ENCODE measurements at places on chromosomes 12 and 14.

DNA sequence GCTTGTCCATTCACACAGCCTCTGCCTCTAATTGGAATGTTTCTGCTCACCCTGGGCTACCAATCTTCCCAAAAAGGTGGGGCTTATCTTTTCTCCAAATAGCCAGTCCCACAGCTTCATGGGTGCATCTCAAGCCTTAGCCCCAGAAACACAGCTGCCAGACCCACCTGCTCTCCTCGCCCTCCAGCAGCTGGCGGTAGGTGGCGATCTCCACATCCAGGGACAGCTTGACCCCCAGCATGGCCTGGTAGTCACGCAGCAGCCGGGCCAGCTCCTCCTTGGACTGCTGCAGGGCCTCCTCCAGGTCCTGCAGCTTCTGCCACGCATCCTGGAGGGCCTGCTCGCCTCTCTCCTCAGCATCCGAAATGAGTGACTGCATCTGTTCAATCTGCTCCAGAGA is 11.1 kb downstream of the KRT77 start:
- no peak for DNase-seq

GRCh38 chr14:88218119-88218915 is 104.8 kb downstream of the KCNK10 start:
- DNase-seq: no peak

DNA sequence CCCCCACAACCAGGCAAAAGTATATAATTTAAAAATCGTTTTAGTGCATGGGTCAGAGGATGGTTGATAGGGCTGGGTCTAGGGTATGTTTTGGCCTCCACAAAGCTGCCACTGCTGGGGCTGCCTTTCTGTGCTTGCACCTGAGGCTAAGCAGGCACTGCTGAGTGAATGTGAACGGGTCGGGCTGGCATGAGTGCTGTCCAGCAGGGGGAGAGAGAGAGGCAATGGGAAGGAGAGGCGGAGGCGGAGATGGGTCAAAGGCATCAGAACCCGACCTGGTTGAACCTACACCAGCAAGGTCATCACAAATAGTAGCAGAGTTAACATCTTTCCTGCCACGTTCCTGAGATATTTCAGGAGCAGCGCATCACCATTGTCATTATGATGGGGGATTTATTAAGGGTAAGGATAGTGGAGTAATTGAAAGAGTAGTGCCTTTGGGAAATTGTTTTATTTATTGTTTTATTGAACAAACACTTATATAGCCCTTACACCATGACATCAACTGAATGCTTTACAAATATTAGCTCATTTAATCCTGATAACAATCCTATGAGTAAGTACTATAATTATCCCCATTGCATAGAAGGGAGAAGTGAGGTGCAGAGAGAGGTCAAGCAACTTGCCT is 5.8 kb upstream of the NRXN3 start:
- no peak for DNase-seq

DNA sequence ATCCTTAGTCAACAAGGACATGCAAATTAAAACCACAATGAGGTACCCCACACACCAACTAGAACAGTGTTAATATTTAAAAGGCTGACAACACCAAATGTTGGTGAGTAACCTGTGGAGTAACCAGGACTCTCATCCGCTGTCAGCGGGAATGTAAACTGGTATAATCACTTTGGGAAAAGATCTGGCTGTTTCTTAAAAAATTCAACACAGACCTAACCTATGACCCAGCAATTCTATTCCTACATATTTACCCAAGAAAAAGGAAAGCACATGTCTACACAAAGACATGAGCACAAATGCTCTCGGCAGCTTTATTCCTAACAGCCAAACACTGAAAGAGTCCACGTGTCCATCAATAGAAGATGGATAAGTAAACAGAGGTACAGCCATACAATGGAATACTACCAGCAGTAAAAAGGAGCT is 26.6 kb downstream of the NRDE2 start:
- DNase-seq: no peak

DNA sequence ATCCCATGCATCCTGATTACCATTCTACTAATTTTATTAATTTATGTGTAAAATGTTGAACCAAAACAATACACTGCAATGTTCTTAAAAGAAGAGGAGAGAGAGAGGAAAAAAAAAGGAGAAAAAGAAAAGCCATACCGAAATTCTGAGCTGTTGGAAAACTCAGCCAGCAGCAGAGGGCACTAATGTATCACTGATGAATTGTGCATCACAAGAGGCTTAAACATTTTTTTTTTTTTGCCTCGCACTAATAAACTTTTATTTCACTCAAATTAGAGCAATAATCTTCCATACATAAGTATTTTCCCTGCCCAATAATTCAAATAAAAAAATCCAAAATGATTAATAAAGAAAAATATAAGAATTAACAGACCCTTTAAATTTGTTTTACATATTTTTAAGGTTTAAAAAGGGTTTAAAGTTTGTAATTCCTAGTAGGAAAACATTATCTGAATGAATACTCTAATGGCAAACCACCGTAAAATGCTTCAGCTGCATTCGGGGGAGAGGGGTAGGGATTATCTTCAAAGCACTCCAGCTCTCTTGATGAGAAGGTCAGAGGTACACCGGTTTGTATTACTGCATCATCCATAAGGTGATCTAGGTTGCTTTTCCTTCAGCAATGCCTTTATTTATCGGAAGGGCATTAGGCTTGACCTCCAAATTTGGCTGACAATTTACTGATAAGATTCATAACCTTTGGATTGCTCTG is 41.9 kb downstream of the ATP23 start:
- DNase-seq: no peak

GRCh38 chr12:9951026-9951675 is 19.0 kb upstream of the CLEC2A start:
- no peak for DNase-seq

GRCh38 chr12:104683831-104684503 is 227.2 kb downstream of the CHST11 start:
- no peak for DNase-seq

DNA sequence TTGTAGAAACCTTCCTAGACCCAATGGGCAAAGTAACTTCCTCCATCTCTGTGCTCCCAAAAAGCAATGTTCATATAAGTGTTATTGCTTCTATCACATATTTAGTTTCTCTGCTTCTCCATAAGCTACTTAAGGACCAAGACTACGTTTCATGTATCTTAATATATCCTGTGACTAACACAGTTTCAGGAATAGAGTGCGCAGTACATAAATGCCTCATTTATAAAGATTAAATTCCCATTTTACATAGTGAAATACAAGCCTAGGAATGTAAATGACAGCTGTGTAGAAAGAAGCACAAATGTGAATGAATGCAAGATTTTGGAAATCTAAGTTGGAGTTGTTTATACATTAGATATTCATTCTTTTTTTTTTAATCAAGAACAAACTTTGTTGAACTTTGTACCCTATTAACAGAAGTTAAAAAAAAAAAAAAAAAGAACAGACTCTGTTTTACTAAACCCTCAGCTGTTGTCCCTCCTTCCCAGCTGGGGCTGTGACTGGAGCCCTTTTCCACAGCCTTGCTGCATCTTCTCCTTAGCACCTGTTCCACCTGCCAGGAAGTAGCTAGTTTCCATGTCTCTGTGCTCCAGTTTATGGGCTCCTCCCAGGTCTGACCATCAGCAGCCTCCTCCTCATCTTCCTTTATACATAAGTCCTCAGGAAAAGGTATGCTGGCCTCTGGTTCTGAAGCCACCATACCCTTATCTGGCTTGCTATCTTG is 7.0 kb upstream of the METTL17 start:
- DNase-seq: no peak

GRCh38 chr14:103121121-103121845 is 2.0 kb upstream of the TNFAIP2 start:
- no peak for DNase-seq

DNA sequence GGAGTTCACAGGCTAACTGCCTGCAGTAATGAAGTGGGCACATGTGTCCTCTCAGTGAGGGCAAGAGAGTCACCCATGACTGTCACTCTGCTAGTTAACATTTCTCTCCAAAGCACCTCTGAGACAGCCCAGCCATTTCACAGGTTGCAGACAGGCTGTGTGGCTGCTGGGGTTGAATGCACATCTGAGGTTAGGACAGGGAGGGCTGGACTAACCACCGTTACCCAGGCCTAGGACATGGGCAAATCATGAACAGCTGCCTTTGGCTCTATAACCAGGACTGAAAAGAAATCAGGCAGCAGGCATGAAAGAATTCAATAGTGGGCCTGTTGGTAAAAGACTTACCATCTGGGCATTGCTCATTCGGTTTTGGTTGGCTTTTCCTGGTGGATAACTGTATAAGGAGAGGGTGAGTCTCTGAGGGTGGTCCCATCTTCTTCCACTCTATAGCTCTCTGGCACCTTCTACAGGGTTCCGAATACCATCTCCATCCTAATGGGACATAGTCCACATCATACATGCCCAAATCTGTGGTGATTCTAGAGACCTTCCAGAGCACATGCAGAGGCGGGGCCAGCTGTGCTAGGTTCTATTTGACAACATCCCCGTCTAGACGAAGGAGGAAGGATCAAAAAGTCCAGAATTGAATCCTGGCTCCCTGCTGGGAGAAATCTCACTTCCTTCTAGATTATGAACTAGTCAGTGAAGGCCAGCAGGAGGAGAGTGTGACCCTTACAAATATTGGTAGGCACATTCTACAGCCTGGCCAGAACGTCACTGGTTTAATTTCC is 10.8 kb downstream of the CRACR2A start:
- DNase-seq: no peak

DNA sequence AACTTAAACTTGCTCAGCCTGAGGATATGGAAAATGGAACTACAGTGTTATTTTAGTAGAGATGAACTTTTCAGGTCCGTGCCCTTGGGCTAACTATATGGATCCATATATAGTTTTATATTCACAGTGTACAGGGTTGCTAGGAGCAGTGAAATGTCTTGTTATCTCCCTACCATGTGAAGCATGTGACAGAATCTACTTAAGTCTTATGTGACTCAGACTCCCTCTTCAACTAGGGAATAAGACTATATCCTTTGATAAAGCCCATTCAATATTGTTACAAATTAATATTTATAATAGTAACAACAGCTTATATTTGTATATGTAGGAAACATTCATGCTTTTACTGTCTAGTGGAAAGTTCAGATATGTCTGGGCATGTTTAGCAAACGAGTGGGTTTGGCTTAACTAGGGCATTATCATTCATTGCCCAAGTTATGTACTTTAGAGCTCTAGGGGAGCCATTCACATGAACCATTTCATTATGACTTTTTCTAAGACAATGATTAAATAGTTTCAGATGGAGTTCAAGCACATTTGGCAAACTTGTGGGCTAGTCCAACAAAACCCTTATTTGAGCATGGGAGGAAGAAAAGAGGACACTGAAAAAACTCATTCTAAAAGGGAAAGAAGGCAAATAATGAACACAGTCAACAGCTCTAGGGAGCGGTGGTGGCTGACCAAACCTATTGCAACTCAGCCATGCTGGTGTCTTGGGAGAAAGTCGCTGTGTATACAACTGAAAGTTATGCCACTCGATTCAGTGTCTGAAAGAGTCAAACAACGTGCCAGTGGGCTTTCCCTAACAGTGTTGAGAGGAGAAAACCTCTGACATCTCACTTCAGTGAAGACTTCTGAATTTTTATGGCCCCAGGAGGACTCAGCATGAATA is 305.9 kb upstream of the G2E3 start:
- DNase-seq: no peak

DNA sequence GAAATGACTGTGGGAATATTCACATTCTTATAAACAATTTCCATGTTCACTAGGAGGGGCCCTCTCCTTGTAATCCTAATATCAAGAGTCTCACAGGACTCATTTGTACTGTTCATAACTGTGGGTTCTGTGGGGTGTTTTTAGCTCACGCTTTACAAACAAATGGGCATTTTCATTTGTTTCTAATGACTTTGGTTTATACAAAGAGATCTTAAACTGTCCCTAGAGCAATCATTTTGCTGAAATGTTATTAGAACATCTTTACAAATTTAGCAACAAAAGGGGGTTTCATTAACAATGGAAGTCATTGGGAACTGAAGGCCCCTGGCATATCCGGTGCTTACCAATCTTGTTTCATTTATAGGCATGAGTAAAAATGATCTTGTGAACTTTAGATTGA is 370.5 kb downstream of the TRHDE start:
- no peak for DNase-seq

DNA sequence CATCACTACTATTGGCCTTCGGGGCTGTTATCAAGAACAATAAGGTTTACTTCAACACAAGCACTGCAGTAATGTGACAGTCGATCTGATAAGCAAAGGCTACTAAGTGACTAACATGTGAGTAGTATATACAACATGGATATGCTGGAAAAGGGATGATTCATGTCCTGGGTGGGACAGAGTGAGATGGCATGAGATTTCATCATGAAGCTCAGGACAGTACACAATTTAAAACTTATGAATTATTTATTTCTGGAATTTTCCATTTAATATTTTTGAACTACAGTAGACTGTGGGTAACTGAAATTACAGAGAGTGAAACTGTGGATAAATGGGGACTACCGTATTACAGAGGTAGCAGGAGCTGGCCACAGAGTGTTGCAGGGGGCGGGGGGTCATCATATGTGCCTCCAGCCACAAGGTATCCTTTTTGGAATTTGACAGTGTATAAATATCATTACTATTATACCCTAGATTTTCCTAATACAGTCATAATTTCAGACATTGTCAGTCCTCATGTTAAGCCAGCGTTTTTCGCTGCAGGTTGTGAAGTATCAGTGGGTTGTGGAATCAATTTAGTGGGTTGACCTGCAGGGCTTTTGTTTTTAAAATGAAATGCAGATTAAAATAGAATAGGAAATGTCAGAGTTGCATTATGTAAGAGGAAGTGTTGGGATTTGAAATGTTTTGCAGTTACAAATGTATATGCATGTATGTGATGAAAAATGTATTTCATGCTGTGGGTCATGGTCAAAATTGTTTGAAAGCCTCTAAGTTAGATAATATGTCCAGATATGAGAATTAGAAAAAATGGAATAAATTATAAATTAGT is 148.0 kb upstream of the NUDT4 start:
- no peak for DNase-seq

DNA sequence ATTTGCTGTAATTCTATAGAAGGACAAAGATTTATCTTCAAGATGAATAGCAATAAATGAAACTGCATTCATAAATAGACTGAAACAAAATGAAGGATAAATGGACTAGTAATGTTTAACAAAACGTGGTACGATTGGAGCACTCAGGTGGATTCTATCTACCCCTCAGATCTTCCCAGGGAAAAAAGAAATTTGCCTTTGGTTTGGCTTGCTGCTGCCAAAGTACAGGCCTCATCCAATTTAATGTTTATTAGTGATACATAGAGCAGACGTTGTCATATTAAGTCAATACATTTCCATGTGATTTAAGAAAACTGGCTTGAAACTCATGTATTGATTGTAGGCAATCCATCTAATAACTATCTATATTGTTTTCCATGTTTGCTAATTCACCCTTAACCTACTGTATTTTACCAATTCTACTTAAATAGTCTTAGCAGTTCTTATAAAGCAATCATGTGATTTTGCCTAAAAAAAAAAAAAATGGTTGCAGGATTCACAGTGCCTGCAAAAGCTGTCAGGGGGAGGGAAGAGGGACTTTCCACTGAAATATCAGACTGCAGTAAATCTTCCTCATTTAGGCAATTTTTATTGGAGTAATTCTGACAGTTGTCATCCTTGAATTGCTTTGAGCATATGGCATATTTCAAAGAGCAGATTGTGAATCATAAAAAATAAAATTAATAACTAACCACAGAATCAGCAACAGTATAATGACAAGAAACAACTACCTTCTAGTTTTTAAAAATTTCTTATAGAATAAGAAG is 242.2 kb upstream of the NPAS3 start:
- no peak for DNase-seq

GRCh38 chr12:75705749-75706711 is 194.6 kb upstream of the KRR1 start:
- no peak for DNase-seq

- no peak for DNase-seq
Observed at GRCh38 chr14:76186308-76187027, 34.7 kb downstream of the GPATCH2L start.

All from activated T-helper 1 cell treated with anti-CD3 and anti-CD28 coated beads, Interleukin-2, amount 50 U/mL, for 16 hours (primary cell).